ENCODE measurements at places on chromosomes 7 and 10.

GRCh38 chr7:28487487-28487886, 75.2 kb downstream of the CREB5 start:
- DNase-seq = no peak

DNA sequence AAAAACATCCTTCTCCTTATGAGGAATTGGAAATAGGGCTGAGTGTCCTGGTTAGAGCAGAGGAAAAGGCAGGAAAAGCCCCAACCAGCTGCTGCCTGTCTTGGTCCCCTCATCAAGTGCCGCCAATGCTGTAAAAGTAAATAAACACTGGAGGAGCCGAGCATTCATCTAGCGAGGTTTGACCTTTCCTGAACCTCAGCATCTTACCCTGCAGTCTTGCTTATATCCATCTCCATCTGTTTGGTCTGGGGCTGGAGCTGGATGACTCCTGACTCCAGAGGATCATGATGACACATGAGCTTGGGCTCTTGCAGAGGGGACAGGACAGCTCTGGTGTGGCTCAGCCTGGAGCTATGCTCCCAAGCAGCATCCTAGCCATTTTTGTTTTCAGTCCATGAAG, 501.1 kb downstream of the TNS3 start:
- peak; percentile 79 for DNase-seq

- no peak for DNase-seq
These were observed 459.0 kb downstream of the SH2D4B start for GRCh38 chr10:80996615-80997193.

GRCh38 chr7:101978683-101979082, 161.3 kb downstream of the CUX1 start:
- no peak for DNase-seq

GRCh38 chr7:155477476-155477875, 19.5 kb downstream of the EN2 start:
- DNase-seq = no peak
